AML-193 (cell line): ENCODE measurements at places on chromosomes 4 and X.

DNA sequence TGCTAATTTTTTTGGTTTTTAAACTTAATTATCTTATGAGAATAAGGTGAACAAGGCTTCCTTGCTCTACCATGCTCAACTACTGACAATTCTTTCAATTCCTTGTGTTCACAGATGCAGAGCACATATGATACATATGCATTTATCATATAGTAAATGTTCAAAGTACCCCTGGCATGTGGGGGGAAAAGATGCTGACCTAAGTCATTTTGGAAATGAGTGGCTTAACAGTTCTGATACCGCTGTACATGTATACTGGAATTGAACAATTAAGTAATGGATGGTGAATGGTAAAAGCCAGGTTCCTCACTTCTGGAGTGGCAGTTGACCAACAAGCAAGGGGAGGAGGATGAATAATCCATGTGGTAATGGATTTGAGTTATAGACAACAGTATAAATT, 149.6 kb downstream of the NAF1 start:
- no peak for DNase-seq

- no peak for DNase-seq
Observed at GRCh38 chrX:138723301-138723700, 11.8 kb upstream of the FGF13 start.

GRCh38 chrX:31845003-31845402, 773.2 kb upstream of the FTHL17 start:
- no peak for DNase-seq

DNA sequence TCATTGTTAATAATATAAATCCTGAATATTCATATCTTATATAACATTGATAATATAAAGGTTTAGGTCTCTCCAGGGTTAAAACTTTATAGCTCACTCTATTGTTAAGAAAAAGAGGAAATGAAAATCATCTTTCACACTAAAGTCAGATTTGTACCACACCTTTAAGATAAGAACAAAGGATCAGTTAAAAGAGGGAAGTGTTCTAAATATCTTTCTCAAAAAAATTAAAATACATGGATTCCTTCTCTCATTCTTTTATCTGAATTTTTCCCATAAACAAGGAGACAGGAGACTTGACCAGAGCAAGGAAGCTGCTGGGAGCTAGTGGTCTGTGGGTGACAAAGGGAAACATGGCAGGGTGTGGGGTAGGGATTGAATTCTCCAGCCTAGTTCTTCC, 323.0 kb upstream of the CPXCR1 start:
- DNase-seq, result no peak

DNA sequence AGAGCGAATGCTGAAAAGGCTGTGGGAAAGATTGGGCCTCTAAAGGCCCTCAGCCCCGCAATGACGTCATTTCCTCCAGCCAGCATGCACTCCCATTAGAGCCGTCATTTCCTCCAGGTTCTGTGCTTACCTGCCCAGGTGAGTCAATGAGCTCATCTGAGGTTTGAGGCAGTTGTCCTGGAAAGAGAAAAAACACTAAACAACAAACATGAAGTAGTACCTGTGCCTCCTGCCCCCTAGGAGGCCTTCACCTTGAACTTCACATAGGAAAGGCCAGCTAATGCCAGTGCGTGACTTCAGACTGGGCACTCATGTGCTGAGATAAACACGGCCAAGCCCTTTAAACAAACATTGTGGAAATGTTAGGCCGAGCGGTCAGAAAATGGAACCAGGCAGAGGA, 55.9 kb downstream of the FHDC1 start:
- DNase-seq, result no peak

GRCh38 chrX:47212381-47213293, 5.8 kb upstream of the CDK16 start:
- DNase-seq, result no peak

DNA sequence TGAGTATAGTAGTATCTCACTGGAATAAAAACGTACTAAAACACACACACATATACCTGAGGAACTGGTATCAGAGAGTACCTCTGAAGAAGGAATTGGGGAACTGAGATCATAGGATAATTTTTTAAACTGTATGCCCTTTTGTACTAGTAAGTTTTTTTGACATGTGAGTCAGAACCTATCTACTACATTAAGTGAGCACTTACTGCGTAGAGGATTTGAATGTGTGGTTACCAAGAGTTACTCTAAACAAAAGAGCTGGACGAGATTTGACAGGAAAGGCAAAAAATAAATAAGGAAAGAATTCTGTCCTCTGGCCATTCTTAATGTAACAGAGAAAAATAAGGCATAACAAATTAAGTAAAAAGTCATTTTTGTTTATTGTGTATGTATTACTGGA, 546.5 kb upstream of the FAT1 start:
- DNase-seq, result no peak

DNA sequence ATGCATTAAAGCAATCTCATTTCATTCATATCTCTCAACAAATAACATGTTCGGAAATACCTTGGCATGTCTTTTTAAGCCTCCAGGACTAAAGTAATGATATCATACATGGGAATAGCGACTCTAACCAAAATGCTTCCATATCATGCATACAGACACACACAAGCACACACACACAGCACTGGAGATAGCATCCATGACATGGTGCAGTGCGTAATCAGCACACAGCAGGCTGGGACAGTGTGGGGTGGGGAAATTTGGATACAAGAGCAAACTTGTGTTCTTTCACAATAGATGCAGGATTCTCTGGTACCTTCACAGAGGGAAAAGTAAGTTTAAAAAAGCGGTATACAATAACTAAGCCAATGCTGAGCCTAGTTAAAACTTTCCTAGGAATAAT, 132.3 kb upstream of the HPGD start:
- no peak for DNase-seq

DNA sequence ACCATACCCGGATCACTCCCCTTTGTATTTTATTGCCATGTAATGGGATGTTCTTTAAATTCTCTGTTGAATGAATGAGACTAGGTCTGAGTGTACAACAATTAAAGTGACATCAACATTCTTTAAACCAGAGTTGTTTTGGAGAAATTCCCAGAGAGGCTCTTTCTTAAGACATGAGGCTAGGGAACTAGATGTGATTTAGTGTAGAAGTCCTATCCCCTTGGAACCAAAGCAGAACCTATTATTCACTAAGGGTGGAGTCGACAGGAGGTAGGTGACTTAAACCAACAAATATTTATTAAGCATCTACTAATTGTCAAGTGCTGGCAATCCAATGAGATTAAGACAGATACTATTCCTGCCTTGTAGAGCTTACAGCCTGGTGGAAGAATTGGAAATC, 1.7 kb downstream of the EIF1AX start:
- no peak for DNase-seq

GRCh38 chrX:69299285-69299684, 134.0 kb upstream of the PJA1 start:
- no peak for DNase-seq

GRCh38 chr4:2006956-2007653, 1.7 kb downstream of the NELFA start:
- DNase-seq, result no peak

DNA sequence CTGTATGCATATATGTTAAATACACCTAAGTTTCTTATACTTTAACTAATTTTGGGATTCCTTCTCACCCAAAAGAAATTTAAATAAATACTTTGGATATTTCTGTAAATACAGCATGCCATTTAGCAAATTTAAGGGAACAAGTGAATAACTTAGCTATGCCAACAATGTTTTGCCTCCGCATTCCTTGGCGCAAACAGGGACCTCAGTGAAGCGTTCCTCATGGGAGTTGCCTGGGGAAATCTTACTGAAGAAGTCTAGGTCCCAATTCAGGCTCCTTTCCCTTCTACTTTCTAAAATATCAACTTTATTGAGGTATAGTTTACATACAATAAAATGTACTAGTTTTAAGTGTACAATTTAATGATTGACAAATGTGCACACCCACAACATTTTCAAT, 25.0 kb downstream of the COL4A5 start:
- no peak for DNase-seq

- DNase-seq, result no peak
Observed at GRCh38 chr4:186240848-186241491, 13.7 kb downstream of the KLKB1 start.

GRCh38 chrX:21946925-21947641, 6.6 kb downstream of the SMS start:
- no peak for DNase-seq

GRCh38 chrX:10203617-10204016, 46.8 kb downstream of the CLCN4 start:
- no peak for DNase-seq

GRCh38 chr4:78560296-78560963, 8.9 kb downstream of the ANXA3 start:
- no peak for DNase-seq

GRCh38 chrX:23783589-23784469, 856 bp downstream of the SAT1 start:
- DNase-seq, result no peak

DNA sequence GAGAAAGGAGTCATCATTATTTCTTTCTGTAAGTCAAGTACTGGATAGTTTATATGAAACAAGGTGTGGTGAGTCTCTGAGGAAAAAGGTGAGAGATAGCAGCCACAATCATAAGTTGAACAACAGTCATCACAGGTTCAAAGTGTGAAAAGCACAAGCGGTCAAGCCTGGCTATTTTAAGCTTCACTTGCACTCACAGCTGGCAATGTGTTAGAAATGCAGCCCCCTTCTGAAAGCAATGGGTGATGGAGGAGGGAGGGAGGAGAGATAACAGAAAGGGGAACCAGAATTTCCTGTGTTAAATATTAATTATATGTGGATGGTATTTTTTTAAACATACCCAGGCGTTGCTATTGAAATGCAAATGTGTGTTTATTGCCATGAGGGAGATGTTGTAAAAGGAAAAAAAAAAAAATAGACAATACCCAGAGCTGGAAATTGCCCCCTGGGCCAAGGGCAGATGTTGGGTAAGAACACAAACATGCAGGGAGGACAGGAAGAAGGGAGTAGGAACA, 26.9 kb upstream of the BMP3 start:
- DNase-seq, result no peak

DNA sequence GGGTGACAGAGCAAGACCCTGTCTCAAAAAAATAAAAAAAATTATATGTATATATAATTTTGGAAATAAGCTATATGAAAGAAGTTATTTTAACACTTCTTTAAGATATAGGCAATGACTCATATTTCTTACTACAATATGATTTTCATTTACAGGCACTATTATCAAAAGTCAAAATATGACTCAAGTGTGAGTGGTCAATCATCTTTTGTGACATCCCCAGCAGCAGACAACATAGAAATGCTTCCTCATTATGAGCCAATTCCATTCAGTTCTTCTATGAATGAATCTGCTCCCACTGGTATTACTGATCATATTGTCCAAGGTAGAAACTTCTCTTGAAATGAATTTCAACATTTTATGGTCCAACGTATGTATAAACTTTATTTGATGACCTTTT, 20.8 kb downstream of the OCIAD1 start:
- no peak for DNase-seq

GRCh38 chr4:141614878-141615586, 21.4 kb upstream of the IL15 start:
- no peak for DNase-seq

GRCh38 chr4:78720994-78721677, 55.0 kb upstream of the BMP2K start:
- no peak for DNase-seq

GRCh38 chrX:39725114-39725513, 372.6 kb downstream of the BCOR start:
- DNase-seq, result no peak

DNA sequence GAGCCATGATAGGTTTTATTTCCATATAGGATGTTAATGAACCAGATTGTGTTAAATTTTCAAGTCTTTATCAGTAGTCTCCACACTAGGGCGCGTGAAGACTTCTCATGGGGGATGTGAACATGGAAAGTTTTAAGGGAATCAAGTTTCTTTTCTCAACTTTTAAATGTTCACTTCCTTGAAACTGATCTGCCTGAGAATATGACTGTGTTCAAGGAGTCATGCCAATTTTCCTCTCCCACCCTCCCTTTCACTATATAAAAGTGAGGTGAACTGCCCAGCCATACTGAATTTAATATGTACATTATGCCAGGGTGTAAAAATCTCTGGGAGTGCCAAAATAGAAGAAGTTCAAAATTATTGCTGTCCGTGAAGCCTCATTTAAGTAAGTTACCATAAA, 30.4 kb upstream of the HPGDS start:
- DNase-seq, result no peak

GRCh38 chr4:152225680-152226079, 310.2 kb downstream of the FBXW7 start:
- no peak for DNase-seq

- DNase-seq, result no peak
Observed at GRCh38 chr4:17595471-17596005, 18.5 kb downstream of the LAP3 start.

DNA sequence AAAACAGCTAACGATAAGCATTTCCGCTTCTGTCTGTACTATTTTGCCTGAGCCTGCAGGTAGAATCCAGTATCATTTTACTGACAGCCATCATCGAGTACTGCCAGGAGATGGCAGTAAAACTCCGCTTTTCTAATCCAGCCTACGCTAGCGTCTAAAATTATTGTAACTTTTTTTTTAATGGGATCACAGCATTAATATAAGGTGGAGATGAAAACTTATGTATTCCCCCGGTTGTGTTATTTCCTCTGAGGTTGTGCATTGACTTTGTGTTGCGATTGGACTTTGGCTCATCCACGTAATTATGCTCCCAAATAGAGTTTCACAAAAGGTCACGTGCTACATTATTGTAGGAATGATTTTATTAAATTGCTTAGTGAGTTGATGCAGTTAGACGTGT, 248.1 kb downstream of the C4orf33 start:
- peak; percentile 48 for DNase-seq

DNA sequence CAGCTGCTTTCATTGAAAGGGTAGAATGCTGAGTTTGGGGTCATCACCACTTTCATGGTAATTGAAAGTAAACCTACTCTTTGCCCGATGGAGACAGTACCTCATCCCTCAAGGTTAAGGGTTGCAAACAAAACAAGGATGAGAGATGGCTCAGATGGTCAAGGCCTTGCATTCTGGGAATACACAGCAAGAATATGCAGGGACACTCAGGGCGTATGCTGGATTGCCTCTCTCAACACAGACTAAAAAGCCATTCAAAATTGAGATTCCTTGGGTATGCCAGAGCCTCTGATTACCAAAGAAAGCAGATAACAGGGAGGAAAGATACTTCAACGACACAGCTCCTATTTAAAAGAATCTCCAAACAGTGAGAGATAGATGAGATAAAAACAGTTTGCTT, 310.4 kb downstream of the ARAP2 start:
- DNase-seq, result no peak

- peak; percentile 5 for DNase-seq
Observed at GRCh38 chrX:11137543-11138139, 26.5 kb downstream of the HCCS start.

GRCh38 chr4:112942077-112942476, 107.4 kb upstream of the ANK2 start:
- no peak for DNase-seq

- DNase-seq, result no peak
Observed at GRCh38 chr4:21327976-21328700, 620.4 kb downstream of the KCNIP4 start.

DNA sequence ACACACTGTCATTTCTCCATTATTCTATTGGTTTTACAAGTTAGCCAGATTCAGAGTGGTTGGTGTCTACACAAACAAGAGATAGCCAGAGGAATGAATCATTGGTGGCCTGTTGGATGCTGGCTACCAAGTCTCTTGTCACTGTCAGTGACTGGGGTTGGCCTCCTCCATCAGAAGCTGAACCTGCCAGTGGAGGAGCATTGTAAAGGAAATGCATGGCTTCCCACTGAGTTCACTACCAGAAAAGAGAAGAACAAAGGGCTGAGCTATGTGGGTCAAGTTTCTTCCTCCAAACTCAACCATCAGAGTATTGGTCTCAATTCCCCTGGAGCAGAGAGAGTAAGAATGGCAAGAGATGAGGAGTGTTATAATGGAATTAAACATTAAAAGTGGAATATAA, 26.5 kb upstream of the ANKRD50 start:
- no peak for DNase-seq

GRCh38 chrX:105635794-105636193, 186.5 kb upstream of the NRK start:
- no peak for DNase-seq
